Activated T-cell treated with anti-CD3 and anti-CD28 coated beads, Interleukin-2, amount 50 U/mL, for 1 hour (primary cell): ENCODE measurements at places on chromosomes 2 and 18.

GRCh38 chr2:187215532-187216240 is 232.4 kb downstream of the CALCRL start:
- no peak for DNase-seq

DNA sequence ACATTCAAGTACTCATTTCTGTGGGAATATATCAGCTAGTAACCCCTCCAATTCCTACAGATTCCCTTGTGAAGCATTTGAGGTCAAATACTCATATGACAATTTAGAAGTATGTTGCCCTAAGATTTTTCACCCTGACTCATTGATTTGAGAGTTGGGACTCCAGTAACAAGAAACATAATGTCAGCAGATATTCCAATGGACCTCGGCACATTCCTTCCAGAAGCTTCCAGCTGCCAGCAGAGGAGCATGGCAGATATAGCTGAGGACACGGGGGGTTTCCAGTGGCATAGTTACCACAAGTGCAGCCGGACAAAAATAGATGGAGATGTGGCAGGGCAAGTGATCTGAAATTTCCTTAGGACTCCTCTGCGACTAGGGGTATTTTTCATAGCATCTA is 101.9 kb upstream of the ARHGAP28 start:
- no peak for DNase-seq

- DNase-seq, result peak; percentile 90
Observed at GRCh38 chr2:232327105-232328031, 51.2 kb upstream of the ALPP start.

DNA sequence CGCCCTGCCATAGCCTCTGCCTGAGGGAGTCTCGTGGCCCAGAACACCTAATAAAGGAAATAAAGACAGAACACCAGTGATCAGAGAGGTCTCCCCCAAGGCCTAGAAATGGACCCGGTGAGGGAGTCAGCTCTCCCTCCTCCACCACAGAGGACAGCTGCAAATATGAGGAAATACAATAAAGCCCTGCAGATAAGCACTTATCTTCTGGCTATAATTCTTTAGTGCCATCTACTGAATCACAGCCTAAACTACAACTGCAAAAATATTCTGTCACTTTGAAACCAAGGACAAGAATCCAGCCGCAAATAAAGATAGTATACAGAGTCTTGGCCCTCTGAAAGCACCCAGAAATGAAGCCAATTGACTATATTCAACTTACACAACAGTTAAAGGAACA is 42.4 kb upstream of the TACR1 start:
- no peak for DNase-seq

DNA sequence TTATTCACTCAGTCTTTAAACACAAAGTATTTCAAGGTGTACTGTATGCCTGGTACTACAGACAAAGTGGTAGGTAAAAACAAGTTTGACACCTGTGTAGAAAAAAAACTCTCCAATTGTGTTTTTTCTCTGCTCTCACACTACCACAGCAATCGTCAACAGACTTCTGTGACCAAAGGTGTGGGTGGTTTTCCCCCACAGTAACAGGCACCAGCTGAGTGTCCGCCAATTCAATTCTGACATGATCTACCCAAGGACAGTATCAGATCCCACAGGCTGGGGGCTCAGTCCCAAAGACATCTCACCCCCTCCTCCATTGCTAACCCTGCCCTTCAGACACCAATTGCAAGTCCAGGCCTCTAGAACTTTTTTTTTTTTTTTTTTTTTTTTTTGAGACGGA is 71.2 kb downstream of the CD226 start:
- no peak for DNase-seq

DNA sequence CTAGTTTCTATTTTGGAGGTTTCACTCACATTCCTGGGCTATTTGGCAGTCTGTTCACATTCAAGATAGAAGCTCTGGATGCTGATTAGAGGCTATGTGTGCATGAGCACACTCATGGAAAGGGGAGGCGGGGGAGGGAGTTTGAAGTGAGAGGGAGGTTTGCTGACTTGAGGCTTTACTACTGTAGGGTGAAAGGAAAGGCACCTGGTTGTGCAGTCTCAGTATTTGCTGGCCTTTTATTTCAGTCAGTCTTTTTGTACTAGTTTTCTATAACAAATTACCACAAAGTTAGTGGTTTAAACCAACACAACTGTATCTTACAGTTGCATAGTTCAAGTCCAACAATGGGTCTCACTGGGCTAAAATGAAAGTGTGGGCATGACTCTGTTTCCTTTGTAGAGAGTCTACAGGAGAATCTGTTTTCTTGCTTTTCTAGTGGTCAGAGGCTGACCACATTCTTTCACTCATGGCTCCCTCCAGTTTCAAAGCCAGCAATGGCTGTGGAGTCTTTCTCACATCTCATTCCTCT is 47.7 kb upstream of the NR4A2 start:
- DNase-seq, result no peak

DNA sequence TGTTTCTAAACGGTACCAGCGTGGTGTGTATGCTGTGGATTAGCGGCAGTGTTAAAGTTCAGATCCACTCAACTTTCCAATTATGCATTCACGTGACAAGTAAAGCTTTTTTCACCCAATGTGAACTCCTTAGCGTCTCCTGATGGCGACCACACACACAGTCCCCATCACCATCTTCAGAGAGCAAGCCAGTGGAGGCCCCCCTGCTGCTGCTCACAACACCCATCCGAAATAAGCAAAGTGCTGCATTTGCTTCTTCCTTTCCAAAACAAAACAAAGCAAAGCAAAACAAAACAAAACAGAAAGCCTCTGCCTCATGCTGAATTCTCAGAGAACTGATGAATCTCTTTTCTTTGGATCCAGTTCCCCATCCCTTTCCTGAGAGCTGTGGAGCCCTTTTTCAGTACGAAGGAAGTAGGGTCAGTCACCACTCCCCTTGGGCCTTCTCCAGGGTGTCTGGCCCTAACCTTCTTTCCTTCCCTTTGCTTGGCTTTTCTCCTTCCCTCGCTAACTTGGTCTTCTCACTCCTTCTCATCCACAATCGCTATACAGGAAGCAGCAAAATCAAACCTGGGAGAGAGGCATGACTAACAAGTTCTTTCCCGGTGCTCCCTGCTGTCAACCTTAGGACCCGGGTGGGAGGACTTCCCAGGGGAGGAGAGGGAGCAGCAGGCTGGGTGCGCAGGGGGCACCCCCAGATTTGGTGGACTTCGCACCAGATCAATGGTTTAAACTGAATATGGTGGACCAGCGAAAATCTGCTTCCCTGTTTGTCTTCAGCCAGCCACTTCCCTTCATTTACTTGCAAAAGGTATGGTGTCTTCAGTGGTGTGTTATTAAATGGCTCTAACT is 56.0 kb downstream of the NRP2 start:
- no peak for DNase-seq

- no peak for DNase-seq
Observed at GRCh38 chr18:23540867-23541266, 37.6 kb downstream of the RMC1 start.

GRCh38 chr2:39334978-39335377 is 91.2 kb upstream of the CDKL4 start:
- no peak for DNase-seq
